Stimulated activated naive CD8-positive, alpha-beta T cell treated with anti-CD3 and anti-CD28 coated beads, Interleukin-15, amount 100 ng/mL, for 72 hours (primary cell): ENCODE measurements at places on chromosomes 2 and 18.

DNA sequence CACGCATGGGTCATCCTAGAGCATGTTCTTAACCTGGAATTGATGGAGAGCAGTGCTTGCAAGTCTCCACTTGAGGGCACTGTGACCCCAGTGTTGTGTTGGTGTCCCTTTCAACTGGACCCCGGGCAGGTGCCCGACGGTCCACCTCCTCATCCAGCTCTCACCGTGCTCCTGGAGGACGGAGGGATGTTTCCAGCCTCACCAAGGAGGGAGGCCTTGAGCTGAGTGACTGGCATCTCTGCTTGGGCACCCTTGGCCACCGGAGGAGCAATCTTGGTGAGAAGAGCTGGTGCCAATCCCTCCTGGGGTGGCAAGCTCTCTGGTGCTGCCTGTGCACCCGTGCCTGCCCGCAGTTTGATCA lies 45.4 kb upstream of the ASB18 start:
- DNase-seq: no peak

DNA sequence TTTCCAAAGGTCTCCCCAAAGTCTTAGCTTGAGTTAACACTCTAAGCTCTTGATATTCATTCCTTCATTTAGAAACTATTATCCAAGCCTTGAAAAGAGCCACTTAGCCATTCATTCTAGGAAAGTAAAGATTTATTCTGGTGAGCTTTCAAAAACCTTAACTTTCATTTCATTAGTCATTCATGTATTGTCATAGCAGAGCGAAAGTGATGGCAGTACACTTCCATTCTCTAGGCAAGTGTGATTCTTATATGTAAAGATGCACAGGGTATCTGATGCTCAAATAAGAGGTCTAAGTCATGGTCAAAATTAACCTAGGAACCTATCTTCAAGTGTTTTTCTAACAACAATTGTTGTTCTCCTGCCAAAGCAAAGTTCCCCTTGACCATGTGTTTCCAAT lies 553.0 kb upstream of the FANCL start:
- no peak for DNase-seq

DNA sequence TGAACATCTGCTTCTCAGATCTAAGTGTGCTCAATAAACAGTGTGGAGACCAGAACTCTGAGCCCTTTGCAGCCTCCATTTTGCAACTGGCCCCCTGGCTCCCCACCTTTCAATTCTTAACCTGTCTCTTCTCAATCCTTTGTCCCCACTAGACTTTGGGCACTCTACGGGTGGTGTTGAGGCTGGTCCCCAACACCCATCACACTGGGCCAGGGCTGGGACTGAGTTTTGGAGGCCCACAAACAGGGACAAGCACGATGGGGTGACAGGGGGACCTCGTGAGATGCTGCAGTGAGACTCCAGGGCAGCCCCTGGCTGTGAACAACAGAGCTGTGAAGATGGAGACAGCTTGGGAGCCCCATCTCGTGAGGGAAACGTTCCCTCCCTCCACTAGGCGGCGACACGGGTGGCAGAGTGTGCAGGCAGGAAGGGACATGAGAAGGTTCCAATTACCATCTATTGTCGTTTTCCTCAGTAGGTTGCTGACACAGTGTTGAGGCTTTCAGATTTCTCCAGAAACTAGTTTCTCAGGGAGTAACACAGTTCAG lies 1.2 kb downstream of the ANKMY1 start:
- DNase-seq: peak; percentile 55

DNA sequence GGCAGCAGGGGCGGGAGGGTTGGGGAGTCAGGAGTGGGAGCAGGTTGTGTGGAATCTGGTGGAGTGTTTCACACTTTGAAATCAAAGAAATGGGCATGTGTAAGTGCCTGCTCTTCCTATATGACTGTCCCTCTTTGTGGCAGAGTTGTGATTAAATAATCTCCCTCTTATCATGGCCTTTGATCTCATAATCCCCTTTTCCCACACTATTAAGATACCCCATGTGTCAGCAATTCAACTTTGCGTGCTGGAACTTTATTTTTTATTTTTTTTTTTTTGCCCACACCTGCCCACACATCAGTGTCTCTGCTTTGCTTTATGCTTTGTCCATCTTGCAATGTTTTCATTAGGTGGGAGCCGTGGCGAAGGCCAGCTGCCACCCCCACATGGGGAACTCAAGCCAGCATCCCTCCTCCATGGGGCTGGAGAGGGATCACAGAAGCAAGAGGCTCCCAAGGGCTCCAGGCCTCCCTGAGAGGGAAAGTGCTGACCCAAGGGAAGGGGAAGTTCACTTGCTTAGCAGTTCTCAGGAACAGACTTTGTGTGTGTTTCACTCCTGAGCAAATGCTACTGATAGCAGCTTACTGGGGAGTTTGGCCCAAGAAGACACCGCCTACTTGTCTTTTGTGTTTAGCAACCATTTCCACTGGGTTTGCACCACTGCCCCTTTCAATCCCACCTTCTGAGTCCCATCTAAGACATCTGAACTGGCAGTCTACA lies 243.4 kb downstream of the BCL11A start:
- no peak for DNase-seq

DNA sequence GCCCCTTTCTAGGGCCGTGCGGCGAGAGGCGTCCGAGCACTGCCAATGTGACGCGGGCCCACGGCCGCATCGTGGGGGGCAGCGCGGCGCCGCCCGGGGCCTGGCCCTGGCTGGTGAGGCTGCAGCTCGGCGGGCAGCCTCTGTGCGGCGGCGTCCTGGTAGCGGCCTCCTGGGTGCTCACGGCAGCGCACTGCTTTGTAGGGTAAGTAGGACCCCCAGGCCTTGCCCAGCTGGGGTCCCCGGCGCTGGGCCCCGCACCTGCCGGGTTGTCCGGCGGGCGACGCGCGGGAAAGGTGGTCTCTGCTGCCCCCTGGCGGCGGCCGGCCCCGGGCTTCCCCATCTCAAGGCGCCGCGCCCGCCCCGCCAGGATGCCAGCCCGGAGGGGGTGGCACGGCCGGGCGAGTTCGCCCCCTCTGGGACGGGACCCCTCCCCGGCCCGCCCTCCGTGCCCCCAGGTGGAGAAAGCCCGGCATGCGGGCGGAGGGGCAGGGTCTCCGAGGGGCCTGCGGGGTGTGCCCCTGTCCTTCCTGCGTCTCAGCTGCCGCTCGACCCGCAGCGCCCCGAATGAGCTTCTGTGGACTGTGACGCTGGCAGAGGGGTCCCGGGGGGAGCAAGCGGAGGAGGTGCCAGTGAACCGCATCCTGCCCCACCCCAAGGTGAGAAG lies 1.9 kb downstream of the PRSS56 start:
- peak; percentile 62 for DNase-seq

DNA sequence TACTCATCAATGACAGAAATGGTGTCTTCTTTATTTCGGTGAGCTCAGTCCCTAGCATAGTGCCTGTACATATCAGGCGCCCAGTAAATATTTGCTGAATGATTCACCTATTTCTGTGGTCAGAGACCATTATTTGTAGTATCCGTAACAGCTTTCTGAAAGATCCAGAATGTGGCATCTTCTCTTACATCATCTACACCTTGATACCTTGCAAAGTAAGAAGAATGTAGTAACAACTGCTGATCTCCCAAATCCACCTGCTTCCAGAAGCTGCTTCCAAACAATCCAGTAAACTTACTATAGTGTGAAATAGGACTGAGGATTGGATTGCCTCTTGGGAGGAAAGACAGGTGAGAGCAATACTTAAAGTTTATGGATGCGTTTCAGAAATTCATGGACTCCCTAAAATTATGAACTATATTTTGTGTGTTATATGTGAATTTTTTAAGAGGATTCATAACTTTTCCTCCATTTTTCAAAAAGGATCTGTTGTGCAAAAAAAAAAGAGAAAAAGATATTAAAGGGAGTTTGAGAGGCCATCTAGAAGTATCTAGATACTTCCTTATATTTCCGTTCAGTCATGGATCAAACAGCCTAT lies 945 bp upstream of the ASXL2 start:
- no peak for DNase-seq

DNA sequence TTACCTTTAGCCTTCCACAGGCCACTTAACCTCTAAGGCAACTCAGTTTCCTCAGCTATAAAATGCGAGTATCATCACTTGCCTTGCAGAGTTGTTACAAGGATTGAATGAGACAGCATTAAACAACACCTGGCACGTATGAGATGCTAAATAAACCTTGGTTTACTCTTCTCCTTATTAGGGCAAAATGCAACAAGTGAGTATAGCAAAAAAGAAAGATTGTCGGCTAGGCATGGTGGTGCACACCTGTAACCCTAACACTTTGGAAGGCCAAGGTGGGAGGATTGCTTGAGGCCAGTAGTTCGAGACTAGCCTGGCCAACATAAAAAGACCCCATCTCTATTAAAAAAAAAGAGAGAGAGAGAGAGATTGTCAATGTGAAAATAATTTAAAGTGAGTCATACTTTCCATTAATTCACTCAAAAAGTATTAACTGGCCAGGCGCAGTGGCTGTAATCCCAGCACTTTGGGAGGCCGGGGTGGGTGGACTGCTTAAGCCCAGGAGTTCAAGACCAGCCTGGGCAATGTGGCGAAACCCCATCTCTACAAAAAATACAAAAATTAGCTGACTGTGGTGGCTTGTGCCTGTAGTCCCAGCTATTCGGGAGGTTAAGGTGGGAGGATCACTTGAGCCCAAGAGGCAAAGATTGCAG lies 8.0 kb downstream of the ATAD2B start:
- DNase-seq: no peak

GRCh38 chr18:45731716-45732115 lies 7.7 kb downstream of the SLC14A1 start:
- no peak for DNase-seq

- no peak for DNase-seq
These were observed 142.1 kb downstream of the SEPTIN10 start for GRCh38 chr2:109471658-109472057.

DNA sequence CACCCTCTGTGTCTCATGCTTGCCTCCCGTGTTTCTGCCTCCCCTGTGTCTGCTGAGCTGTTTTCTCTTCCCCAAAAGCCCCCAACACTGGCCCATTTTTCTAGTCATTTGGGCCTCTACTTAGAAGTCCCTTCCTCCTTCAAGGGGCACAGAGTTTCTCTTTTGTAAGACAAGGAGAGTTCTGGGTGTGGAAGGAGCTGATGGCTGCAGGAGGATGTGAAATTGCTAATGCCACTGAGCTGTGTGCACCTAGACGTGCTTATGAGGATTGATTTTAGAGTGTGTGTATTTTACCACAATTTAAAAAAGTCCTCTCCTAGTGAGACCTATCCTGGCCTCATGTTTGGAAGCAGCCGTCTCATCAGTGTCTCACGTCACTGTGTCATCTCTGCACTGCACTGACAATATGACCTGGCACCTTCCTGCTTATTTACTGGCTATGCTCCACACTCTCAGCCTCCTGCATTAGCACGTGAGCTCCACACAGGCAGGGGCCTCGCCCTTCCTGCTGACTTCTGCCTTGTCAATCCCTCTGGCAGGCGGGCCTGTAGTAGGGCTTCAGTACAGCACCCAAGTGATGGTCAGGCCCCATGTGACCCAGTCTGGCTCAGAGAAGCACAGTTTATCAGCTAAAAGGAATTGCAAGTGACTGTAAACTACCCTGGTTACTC lies 8.0 kb upstream of the MBP start:
- no peak for DNase-seq

DNA sequence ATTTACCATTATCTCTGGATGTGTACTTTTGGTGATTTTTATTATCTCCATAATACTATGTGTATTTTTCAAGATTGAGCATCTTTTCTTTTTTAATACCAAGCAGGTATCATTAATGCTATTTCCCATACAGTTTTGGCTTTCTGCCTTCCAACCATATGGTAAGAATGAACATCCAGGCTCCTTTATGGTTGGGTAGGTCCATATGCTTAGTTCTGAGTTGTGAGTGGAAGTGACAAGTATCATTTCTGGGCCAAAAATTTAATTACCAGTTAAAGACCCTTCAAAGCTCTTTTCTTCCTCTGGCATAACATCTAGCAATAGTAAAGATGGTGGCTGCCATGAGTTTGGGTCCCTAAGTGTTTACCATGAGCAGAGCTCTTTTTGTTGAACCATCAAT lies 4.3 kb upstream of the RBM43 start:
- no peak for DNase-seq

DNA sequence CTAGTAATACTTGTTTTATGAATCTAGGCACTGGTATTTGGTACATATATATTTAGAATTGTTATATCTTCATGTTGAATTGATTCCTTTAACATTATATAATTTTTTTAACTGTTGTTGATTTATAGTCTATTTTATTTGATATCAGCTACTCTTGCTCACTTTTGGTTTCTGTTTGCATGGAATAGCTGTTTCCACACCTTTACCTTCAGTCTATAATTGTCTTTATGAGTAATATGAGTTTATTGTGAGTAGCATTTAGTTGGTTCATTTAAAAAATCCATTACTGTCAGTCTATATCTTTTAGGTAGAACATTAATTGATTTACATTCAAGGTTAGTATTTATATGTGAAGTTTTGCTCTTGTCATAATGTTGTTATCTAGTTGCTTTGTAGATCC lies 58.6 kb downstream of the SMCHD1 start:
- DNase-seq: no peak

DNA sequence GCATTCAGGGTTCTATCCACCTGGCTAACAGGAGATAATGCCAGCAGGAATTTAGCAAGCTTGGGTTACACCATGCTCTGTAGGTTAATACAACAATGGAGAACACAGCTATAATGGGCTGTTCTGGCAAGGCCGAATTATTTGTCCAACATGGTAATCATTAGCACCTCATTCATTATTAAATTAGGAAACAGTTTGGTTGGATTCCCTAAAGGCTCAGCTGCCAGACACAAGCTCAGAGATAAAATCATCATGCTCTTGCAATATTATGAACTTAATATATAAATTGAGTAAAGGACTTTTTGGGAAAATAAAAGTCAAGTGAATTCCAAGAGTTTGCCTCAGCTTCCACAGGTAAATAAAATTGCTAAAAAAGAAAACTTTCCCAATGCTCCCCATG lies 166.4 kb downstream of the ANKRD44 start:
- DNase-seq: no peak

GRCh38 chr2:232979871-232980461 lies 33.1 kb downstream of the NGEF start:
- no peak for DNase-seq

GRCh38 chr2:135424849-135425248 lies 106.2 kb downstream of the ZRANB3 start:
- no peak for DNase-seq

DNA sequence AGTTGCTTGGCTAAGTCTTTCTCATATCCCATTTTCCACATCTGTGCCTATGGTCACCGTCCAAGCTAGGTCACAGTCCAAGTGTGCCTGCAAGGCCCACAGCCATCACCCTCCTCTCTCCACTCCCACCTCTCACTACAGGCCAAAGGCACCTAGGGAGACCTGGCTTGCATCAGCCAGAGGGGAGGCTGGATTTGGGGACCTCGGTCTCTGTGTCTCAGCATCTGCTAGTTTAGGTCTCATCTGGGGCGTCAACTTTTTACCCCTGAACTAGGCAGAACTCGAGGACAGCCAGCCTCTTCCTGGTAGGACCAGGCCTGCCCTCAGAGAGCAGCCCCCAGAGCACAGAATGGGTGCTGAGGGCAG lies 217.1 kb downstream of the DYSF start:
- DNase-seq: no peak

- no peak for DNase-seq
These were observed 77.2 kb downstream of the MYO3B start for GRCh38 chr2:170255137-170255536.

- no peak for DNase-seq
These were observed 151.2 kb downstream of the STK39 start for GRCh38 chr2:168096158-168096557.

GRCh38 chr2:226017537-226017936 lies 618.0 kb downstream of the NYAP2 start:
- no peak for DNase-seq
